Fibroblast of mammary gland (primary cell): ENCODE measurements at places on chromosomes 7 and 10.

GRCh38 chr10:82768040-82768439 lies 893.0 kb downstream of the NRG3 start:
- no peak for DNase-seq

GRCh38 chr10:89479771-89480446 lies 55.5 kb downstream of the SLC16A12 start:
- peak; percentile 67 for DNase-seq

GRCh38 chr10:104297697-104298660 lies 29.0 kb downstream of the GSTO2 start:
- peak; percentile 77 for DNase-seq

DNA sequence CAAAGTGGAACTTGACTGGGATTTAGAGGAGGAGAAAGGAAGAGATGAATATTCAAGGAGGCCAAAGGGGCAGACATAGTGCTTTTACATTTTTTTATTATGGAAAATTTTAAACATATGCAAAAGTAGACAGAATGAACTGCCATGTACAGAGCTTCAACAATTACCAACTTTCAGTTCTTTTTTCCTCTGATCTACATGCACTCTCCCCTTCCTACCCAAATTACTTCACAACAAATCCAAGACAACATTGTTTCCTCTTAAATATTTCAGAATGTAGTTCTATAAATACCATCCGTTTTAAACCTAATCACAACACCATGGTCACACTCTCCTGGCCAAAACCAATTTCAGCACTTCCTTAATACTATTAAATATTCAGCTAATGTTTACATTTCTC lies 83.5 kb upstream of the FZD1 start:
- no peak for DNase-seq

DNA sequence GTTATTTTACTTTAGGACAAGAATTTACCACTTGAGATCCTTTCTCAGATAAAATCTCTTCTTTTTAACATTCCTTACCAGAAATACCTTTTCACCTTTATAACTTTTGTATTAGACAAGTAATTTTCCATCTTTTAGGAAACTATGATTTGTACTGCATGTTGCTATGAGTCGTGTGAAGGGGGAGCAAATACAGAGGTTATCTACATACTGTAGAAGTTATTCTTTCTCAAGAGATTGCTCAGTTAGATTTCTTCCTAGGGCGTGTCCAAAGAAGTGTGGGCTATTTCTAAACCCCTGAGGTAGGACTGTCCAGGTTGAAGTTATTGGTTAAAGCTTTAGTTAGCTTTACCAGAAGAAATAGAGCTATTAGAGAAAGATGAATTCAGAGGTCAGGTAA lies 30.2 kb upstream of the ARHGAP12 start:
- no peak for DNase-seq

DNA sequence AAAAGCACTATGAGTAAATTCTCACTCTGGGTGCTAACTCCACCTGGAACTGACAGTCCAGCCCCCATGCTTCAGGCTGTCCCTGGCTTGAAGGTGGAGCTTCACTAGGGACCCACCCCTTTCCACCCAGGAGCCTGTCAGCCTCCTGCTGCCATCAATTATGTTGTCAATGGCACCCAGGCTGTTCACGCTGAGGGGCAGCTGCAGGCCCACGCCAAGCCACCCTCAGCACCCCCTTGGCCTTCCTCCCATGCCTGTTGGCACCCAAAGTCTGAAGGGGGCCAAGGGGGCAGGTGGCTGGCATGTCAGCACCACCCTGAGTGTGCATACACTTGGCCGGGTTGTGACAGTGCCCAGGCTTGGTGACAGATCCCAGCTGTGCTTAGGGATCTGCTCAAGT lies 149.3 kb downstream of the NXPH1 start:
- no peak for DNase-seq

GRCh38 chr7:151107882-151108281 lies 21.6 kb downstream of the AGAP3 start:
- DNase-seq = no peak

GRCh38 chr10:128052696-128053095 lies 73.5 kb downstream of the MKI67 start:
- no peak for DNase-seq

DNA sequence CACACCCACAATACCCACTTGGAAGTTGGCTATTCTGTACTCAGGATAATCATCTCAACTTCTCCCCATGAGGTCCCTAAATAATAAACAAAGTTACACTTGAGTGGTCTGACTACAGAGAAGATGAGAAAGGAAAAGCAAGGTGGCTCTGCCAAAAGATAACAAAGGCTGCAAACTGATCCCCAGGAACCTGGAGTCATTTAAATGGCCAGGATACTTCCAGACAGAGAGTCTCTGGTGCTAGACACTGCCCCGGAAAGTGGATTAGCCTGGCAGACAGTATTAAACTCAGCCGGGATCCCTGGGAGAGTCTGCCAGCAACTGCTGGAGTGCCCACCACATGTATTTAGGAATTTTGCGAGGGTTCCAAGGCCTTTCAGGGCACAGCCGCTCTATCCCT lies 93.7 kb downstream of the DGKI start:
- DNase-seq = no peak

- DNase-seq = no peak
Measured at GRCh38 chr10:97336942-97337831, 2.7 kb upstream of the FRAT2 start.

GRCh38 chr7:46682836-46683624 lies 762.0 kb upstream of the IGFBP3 start:
- peak; percentile 42 for DNase-seq

DNA sequence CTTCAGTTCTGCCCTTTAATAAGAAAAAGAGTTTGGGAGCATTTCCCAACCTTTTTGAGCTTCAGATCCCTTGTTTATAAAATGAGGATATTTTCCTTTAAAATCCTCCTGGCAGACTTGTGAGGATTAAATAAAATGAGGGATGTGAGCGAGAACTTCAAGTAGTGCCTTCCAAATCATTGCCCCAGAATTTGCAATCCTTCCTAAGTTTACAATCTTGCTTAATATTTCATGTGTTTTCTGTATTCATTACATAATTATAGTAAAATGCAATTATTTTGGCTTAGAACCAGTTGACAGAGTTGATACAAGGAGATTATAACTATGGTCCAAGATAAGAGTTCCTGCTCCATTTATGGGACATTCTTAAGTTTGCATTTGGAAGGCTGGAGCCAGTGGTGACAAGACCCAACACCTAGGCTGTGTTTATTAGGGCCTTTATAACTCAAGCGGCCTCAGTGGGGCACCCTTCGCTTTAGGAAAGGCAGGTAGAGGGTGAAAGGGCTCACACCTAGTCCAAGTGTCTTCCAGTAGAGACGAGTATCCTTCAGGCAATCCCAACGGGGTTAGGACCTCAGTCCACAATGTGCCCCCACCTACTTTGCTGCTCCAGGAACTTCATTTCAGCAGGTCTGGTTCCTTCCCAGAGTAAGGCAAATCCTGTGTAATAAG lies 317.5 kb downstream of the WDR11 start:
- no peak for DNase-seq

GRCh38 chr7:16462431-16462889 lies 3.1 kb downstream of the SOSTDC1 start:
- no peak for DNase-seq
